Pericardium fibroblast (primary cell): ENCODE measurements at places on chromosomes 16 and 17. TPM values are rescaled to one million over a fixed set of nuclear protein-coding genes. Genes with fewer than 3 reads are reported as not detected.

Gene KRTAP17-1
- not detected in 2 replicates for total RNA-seq

Gene ASGR2
- not detected in 2 replicates for total RNA-seq

Gene TMEM238L
- not detected in 2 replicates for total RNA-seq

Gene NPIPA3
- total RNA-seq: 0.58 TPM in 1 of 2 replicates, not detected in the other

Gene RHBDL3
- total RNA-seq: not detected in 2 replicates
